Tongue (tissue), 3 donors: ENCODE measurements at places on chromosomes 2 and 18. TPM values are rescaled to one million over a fixed set of nuclear protein-coding genes. Genes with fewer than 3 reads are reported as not detected.

RBKS gene
- 0.62 TPM for total RNA-seq

SNRPD1 gene
- 11.5 TPM for total RNA-seq

UPP2 gene
- not detected for total RNA-seq

- peak; percentile 43 for DNase-seq
These were observed 835.0 kb upstream of the FANCL start for GRCh38 chr2:59076079-59076619.

GRCh38 chr2:212157012-212157411 is 381.6 kb downstream of the ERBB4 start:
- no peak for DNase-seq

- no peak for DNase-seq
These were observed 82.0 kb upstream of the MEX3C start for GRCh38 chr18:51279367-51279984.

- DNase-seq = peak; percentile 79
These were observed 91.0 kb downstream of the CTIF start for GRCh38 chr18:48629730-48630324.

GRCh38 chr2:113965644-113966043 is 75.8 kb downstream of the ACTR3 start:
- peak; percentile 29 for DNase-seq

DNA sequence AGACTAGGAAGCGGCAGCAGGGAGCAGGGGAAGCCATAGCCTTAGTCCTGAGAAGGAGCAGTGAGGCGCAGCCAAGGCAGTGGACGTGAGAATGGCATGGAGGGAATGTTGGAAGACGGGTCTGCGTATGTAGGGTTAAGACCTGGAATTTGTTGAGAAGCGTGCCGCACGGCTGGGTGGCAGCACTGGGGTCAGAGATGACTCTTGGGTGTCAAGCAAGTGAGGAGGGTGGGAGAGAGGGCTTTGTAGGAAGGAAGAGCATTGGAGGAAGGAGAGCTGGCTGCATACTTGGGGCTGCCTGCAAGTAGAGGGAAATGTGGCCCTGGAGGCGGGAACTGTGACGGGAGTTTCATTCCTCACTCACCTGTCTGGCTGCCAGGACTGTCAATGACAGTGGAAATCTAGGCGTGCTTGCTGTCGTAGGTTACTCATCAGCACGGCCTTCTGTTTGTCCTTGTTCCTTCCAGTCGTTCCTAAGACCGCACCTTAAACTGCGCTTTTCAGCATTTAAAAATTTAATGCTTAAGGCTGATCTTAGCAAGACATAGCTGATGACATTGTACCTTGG is 108.0 kb downstream of the ITGB1BP1 start:
- no peak for DNase-seq

DNA sequence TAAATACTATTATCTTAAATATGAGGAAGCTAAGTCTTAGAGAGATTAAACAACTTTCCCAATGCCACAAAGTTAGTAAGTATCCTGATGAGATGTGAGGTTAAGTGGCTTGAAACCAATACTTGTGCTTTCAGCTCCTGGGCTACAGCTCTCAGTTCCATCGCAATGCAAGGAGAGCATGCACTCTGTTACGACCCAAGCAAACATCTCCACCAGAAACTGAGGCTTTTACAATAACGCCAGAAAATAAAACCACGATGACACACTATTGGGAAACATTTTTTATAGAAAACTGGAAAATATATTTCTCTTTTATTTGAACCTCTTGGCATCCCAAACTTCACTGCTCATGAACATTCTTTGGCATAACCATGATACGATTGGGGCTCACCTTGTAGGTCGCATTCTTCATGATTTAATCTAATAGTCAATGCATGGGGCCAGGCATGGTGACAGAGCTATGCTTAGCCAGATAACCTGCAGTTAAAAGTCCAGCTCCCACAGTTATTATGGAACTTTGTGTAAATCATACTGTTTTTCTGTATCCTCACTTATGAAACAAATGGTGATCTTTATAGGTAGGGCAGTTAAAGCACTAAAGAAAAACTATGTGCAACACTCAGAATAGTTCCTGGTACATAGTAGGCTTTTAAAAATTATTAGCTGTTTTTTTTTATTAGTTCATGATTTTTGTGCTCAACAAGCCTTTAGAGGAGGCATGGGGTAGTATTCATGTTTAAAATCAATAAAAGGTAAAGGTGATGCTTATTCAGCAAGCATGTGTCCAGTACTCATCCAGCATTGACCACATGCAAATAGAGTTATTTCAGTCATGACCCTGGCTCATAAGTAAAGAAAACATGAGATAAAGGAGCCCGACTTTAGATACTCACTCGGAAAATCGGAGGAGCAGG is 238.3 kb upstream of the TRIB2 start:
- DNase-seq = no peak
